Activated B cell treated with CpG ODN at 0.5 μM for 24 hours (primary cell): ENCODE measurements at places on chromosomes 5 and 9.

GRCh38 chr5:147287110-147287509 lies 52.3 kb downstream of the STK32A start:
- no peaks in the 10 kb centered on the region for H3K36me3 ChIP-seq
- DNase-seq, result no peak
- H3K4me1 ChIP-seq, result no peaks in the 10 kb centered on the region
- no peak overlapping the region for H3K27ac ChIP-seq

GRCh38 chr5:168747987-168748777 lies 169.0 kb upstream of the PANK3 start:
- no peaks in the 10 kb centered on the region for H3K36me3 ChIP-seq
- no peak overlapping the region for H3K4me3 ChIP-seq
- no peaks in the 10 kb centered on the region for H3K27me3 ChIP-seq
- H3K27ac ChIP-seq, result no peak overlapping the region
- DNase-seq, result no peak

DNA sequence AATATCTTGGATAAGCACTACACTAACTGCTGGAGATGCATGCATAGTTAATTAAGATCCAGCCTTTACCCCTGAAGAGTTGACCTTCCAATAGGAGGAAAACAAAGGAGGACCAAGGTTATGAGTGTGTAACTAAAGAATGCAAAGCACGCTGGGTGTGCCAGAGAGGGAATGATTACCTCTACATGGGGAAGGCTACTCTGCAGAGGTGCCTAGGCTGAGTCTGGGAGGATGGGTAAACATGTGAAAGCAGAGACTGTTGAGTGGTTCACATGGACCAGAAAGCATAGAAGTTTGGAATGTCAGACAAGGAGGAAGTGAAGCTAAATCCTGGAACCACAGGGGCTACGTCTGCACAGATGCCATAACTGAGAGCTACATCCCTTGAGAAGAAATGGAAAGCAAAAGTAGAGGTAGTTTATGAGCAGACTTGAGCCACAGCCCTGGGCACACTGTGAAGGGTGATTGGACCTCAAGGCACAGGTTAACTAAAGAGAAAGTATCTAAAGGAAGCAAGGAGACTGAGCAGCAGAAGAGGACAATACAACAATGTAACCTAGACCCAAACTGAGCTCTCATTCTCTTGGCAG lies 176.2 kb downstream of the DENND1A start:
- H3K4me1 ChIP-seq, result peaks cover 25% of the 10 kb centered on the region
- peaks cover 12% of the 10 kb centered on the region for H3K36me3 ChIP-seq
- DNase-seq, result no peak
- H3K27ac ChIP-seq, result no peak overlapping the region
- H3K27me3 ChIP-seq, result no peaks in the 10 kb centered on the region

GRCh38 chr5:9720361-9720760 lies 90.2 kb upstream of the TAS2R1 start:
- no peaks in the 10 kb centered on the region for H3K36me3 ChIP-seq
- no peak overlapping the region for H3K4me3 ChIP-seq
- DNase-seq, result no peak
- no peaks in the 10 kb centered on the region for H3K4me1 ChIP-seq
- H3K27me3 ChIP-seq, result no peaks in the 10 kb centered on the region
- no peak overlapping the region for H3K27ac ChIP-seq

DNA sequence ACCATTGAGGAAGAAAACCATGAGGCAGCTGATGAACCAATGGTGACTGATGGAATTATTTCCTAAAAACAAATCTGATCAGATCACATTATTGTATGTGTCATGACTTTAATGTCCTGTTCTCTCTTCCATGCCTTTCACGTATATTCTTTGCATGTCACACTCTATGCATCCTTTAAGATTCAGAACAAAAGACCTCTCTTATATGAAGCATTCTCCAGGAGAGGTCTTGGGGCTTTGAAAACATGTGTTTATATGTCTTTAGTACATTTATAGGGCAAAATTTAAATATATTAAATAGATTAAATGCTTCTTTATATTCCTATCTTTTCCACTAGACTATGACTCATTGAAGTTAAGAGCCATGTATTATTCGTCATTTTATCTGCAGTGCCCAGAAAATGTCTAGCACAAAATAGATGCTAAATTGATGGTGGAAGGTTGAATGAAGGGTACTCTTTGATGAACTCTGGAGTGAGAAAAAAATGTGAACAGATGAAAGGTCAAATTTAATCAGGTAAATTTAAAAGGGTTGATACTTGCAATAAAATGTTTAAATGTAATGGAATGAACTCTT lies 196.3 kb downstream of the PSAT1 start:
- no peaks in the 10 kb centered on the region for H3K36me3 ChIP-seq
- no peak overlapping the region for H3K4me3 ChIP-seq
- no peak overlapping the region for H3K27ac ChIP-seq
- H3K4me1 ChIP-seq, result no peaks in the 10 kb centered on the region

GRCh38 chr5:124262470-124262869 lies 484.0 kb downstream of the ZNF608 start:
- no peaks in the 10 kb centered on the region for H3K36me3 ChIP-seq
- no peak for DNase-seq
- no peak overlapping the region for H3K27ac ChIP-seq
- H3K4me1 ChIP-seq, result no peaks in the 10 kb centered on the region
- H3K27me3 ChIP-seq, result no peaks in the 10 kb centered on the region

- DNase-seq, result no peak
- H3K4me1 ChIP-seq, result peaks cover 11% of the 10 kb centered on the region
- H3K27ac ChIP-seq, result no peak overlapping the region
- H3K27me3 ChIP-seq, result peaks cover 38% of the 10 kb centered on the region
These were observed 5.7 kb downstream of the SHB start for GRCh38 chr9:38063363-38063707.

- no peaks in the 10 kb centered on the region for H3K27me3 ChIP-seq
- H3K4me1 ChIP-seq, result peaks cover 11% of the 10 kb centered on the region
- peaks cover 1% of the 10 kb centered on the region for H3K36me3 ChIP-seq
- DNase-seq, result no peak
- H3K4me3 ChIP-seq, result no peak overlapping the region
- H3K27ac ChIP-seq, result no peak overlapping the region
These were observed 173.0 kb downstream of the WDR70 start for GRCh38 chr5:37552161-37552560.

DNA sequence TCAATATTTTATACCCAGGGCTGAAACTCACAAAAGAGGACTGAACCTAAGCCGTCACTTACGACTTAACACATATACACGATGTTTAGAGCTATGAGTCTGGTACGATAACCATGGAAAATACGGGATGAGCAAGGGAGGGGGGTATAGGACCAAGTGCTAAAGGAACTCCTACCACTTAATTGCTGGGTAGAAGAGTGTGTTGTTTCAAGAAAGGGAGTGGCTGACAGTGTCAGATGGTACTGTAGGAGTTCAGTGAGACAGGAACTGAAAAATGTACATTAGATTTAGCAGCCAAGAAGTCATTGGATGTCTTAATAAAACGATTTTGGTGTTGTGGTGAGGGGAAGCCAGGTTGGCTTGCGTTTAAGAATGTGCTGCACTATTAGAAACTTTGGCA lies 21.6 kb downstream of the SLC12A2 start:
- H3K36me3 ChIP-seq, result peaks cover 13% of the 10 kb centered on the region
- no peak overlapping the region for H3K4me3 ChIP-seq
- H3K27me3 ChIP-seq, result no peaks in the 10 kb centered on the region
- H3K4me1 ChIP-seq, result peaks cover 17% of the 10 kb centered on the region
- no peak overlapping the region for H3K27ac ChIP-seq

GRCh38 chr9:87707805-87708506 lies 18.0 kb upstream of the CTSL start:
- H3K27me3 ChIP-seq, result no peaks in the 10 kb centered on the region

GRCh38 chr5:148984345-148984744 lies 78.5 kb downstream of the SH3TC2 start:
- no peaks in the 10 kb centered on the region for H3K36me3 ChIP-seq
- H3K27me3 ChIP-seq, result peaks cover 16% of the 10 kb centered on the region
- no peak overlapping the region for H3K27ac ChIP-seq
- no peak overlapping the region for H3K4me3 ChIP-seq
- no peak for DNase-seq
- no peaks in the 10 kb centered on the region for H3K4me1 ChIP-seq

DNA sequence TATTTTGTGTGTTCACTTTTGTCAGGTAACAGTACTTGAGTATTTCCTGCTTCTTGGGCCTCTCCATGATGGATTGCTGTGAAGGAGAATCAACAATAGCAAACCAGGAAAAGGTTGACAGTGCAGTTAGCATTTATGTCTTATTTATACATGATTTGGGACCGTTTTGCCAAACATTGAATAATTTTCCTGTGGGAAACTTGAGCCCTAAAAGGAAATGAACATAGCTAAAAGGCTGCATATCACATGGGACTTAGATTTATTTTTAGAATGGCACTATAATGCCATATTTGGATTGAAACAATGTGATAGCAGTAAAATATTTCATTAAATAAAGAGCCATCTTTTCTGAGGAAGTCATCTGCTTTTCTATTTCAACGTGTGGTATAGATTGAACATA lies 15.3 kb downstream of the GPR21 start:
- H3K36me3 ChIP-seq, result peaks cover 27% of the 10 kb centered on the region
- no peaks in the 10 kb centered on the region for H3K27me3 ChIP-seq
- no peak overlapping the region for H3K27ac ChIP-seq

DNA sequence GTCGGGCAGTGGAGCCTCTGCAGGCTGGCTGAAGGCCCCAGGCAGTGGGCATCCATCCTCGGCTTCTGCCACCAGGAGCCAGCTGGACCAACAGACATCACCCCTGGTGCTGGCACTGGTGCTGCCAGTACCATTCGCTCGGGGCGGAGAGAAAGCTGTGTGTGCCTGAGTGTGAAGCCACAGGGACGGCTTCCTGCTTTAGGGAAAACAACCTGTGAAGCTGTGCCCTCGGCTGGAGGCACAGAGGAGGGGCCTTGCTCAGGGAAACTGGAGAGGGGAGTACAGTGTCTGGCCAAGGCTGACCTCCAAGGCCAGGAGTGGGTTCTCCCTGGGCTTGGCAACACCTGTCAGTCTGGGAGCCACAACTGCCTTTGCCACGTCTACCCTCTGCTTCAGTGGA lies 38.3 kb downstream of the NEK6 start:
- peaks cover 91% of the 10 kb centered on the region for H3K4me1 ChIP-seq
- DNase-seq, result no peak
- H3K36me3 ChIP-seq, result peaks cover 22% of the 10 kb centered on the region
- no peak overlapping the region for H3K4me3 ChIP-seq
- no peaks in the 10 kb centered on the region for H3K27me3 ChIP-seq

- H3K27ac ChIP-seq, result no peak overlapping the region
- no peaks in the 10 kb centered on the region for H3K4me1 ChIP-seq
- no peaks in the 10 kb centered on the region for H3K36me3 ChIP-seq
- H3K27me3 ChIP-seq, result peaks cover 3% of the 10 kb centered on the region
These were observed 206.0 kb downstream of the PCSK1 start for GRCh38 chr5:96226941-96227552.

- no peak for DNase-seq
- H3K27ac ChIP-seq, result no peak overlapping the region
- H3K36me3 ChIP-seq, result no peaks in the 10 kb centered on the region
- H3K27me3 ChIP-seq, result peaks cover 31% of the 10 kb centered on the region
- H3K4me3 ChIP-seq, result no peak overlapping the region
These were observed 29.3 kb upstream of the FAT2 start for GRCh38 chr5:151620461-151620840.

DNA sequence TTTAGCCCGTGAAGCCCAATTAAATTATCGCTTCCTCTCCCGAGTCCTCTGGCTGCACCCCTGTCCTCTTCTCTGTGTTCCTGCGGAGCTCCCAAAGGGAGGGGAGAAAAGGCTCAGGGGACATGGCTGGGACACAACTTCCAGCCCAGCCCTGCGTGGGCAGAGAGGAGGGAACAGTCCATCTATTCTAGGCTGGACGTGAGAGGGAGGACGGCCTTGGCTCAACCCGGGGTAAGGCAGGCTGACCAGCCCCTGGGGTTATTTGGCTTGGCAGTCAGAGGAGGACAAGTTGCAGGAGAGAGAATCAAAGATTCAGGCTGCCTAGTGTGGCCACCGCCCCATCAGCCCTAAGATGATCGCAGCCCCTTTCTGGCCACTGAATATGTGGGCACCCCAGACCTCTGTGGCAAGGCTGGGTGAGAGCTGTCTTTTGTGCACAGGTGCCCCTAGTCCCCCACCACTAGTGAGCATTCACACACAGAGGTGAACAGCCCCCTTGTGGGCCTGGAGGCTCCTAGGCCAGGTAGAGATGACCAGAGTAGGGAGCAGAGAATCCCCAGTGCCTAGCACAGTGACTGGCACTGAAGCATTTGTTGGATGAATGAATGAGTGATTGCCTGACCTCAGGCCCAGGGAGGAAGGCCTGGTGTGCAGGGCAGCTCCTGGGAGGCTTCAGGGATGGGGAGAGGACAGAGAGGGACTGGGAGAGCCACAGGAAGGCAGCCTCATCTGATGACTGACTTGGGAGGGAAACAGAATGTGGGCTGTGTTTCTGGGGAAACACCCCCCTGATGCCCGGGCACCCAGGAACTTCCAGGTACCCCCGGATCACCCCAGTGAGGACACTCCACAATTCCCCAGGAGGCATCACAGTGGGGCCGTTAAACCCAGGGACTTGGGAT lies 133.9 kb downstream of the C9orf50 start:
- H3K27ac ChIP-seq, result peak overlapping the region; percentile 53
- DNase-seq, result no peak
- H3K36me3 ChIP-seq, result no peaks in the 10 kb centered on the region
- peaks cover 39% of the 10 kb centered on the region for H3K4me1 ChIP-seq
- peaks cover 11% of the 10 kb centered on the region for H3K27me3 ChIP-seq

DNA sequence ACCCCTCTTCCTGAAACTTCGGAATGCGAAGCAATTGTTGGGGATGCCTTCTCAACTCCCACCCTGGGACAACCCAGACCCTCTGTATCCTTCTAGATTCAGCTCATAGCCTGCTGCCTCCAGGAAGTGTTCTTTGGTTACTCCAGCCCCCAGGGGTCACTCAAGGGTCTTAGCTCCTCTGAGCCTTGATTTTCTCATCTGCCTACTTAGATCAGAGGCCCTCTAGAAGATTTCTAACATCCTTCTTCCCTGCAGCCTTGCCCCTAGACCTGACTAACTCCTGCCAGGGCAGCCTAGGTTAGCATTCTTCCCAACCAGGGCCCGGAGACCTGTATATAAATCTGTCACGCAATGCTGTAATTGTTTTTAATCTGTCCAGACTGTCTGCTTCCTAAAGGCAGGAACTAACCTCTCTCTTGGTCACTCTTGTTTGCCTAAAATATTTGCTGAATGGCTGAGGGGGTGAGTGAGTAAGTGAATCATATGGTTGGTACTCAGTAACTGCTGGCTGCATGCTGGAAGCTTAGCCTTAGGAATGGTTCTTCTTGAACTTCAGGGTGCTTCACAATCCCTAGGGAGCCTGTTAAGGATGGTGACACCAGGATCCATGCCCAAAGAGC lies 8.2 kb downstream of the GALNT10 start:
- peaks cover 55% of the 10 kb centered on the region for H3K4me1 ChIP-seq
- DNase-seq, result no peak

GRCh38 chr9:125983681-125984080 lies 236.5 kb downstream of the PBX3 start:
- H3K4me1 ChIP-seq, result no peaks in the 10 kb centered on the region
- no peak overlapping the region for H3K4me3 ChIP-seq
- no peak for DNase-seq
- H3K27ac ChIP-seq, result no peak overlapping the region

GRCh38 chr9:137534256-137535119 lies 15.7 kb downstream of the PNPLA7 start:
- peaks cover 4% of the 10 kb centered on the region for H3K36me3 ChIP-seq
- DNase-seq, result no peak

GRCh38 chr5:80885396-80886000 lies 74.7 kb upstream of the RASGRF2 start:
- DNase-seq, result no peak
- H3K27ac ChIP-seq, result no peak overlapping the region
- H3K4me3 ChIP-seq, result no peak overlapping the region
- no peaks in the 10 kb centered on the region for H3K27me3 ChIP-seq
